ENCODE measurements at places on chromosomes 1 and 21. TPM values are rescaled to one million over a fixed set of nuclear protein-coding genes. Genes with fewer than 3 reads are reported as not detected.

The SLC35F3 gene
- polyA plus RNA-seq: 0.35 TPM

The ASCL5 gene
- 0.16 TPM for polyA plus RNA-seq

- no peak for DNase-seq
Measured at GRCh38 chr1:18939398-18940302, 16.8 kb downstream of the IFFO2 start.

DNA sequence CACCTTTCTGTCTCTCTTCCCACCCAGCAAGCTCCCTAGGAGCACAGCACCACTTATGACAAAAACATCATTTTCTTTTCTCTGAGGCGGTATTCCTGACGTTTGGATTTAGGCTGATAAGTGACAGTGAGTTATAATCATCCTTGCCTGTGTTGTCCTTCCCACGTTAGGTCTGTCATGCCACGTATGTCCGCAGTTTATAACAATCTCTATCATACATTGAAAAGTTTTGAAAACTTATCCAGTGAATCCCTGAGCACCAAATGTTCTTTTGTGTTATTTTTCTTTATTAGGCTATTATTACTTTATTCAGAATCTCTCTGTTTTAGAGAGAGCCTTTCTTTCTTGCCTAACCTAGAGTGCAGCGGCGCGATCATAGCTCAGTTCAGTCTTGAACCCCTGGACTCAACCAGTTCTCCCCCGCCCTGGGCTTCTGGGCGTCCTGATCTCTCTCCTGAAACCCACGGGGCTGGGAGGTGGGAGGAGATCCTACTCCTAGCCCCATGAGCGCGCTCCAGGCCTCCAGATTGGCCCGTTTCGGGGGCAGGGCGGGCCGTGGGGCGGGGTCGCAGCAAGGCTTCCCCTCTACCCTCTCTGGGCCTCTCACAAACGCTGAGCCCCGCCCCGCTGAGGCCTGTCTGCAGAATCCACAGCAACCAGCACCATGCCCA lies at the start of gene GSTM2:
Gene GSTM2, plus strand, starts transcription at position 606 of the 671 bp plus-strand sequence. Its CDS starts 59 bp downstream, at position 665.
- peak; percentile 97 for DNase-seq
